RCC 7860 (cell line): ENCODE measurements at places on chromosomes 16 and 17.

GRCh38 chr17:77235370-77235941 is 94.7 kb downstream of the SEC14L1 start:
- DNase-seq = no peak

GRCh38 chr16:52456368-52456767 is 90.6 kb downstream of the TOX3 start:
- no peak for DNase-seq

GRCh38 chr17:9557161-9557755 is 18.4 kb downstream of the STX8 start:
- no peak for DNase-seq

GRCh38 chr17:57484826-57485565 is 228.7 kb downstream of the MSI2 start:
- DNase-seq = no peak

- peak; percentile 42 for DNase-seq
These were observed 147.0 kb downstream of the HS3ST4 start for GRCh38 chr16:25838724-25839186.

- peak; percentile 86 for DNase-seq
These were observed at the start of gene DCAKD for GRCh38 chr17:45051060-45051719. Gene DCAKD (minus strand): TSS chr17:45051632. CDS start chr17:45034885, 16,747 bp downstream.

GRCh38 chr17:75125984-75126383 is 5.6 kb downstream of the NT5C start:
- no peak for DNase-seq

DNA sequence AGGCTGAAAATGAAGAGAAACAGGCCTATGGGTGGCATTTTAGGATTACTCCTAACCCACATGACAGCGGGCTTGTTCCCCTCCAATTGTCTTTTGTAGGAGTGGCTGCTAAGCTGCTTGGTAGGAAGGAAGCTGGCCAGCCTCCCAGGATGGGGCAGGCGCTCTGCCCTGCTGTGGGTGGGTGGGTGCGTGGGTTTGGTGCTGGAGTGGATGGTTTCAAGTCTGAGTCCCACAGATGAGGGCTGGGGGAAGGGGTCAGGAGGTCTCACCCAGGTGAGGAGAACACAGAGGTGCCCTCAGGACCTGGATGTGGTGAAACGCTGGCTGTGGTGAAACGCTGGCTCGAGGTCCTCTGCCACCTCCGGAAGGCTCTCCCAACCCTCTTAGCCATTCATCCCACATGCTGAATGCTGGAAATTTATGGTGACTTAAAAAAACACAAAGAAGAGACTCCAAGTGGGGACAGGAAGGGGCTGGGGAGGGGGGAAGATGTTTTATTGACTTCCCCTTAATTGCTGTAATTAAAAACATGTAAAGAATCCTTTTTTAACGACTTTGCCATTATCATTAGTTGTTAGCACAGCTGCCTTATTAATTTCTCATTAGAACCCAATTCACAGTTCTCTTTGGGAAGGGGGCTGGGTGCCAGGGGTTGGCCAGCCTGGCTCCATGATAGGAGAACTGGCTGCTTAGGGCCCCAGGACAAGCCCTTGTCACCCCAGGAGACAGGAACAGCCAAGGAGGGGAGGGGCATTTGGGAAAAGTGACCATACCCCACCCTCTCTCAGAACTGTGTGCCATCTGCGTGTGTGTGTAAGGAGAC is 153.5 kb upstream of the CDC42EP4 start:
- no peak for DNase-seq

DNA sequence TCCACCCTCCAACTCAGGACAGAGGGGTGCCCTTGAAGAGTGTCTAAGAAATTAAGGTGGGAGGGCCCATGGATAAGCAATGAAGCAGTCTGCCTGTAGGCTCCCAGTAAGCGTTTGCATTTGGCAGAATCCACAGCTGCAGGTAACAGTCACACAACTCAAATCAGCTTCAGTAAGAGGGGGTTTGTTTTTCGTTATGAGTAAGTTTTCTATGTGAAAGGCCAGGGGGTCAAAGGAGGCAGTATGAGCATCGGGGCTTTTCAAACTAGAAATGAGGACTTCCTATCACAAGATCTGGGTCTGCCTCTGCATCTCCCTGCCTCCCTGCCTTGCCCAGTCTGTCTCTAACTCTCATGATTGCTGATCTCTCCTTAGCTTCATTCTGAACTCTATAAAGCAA is 128.1 kb upstream of the CCL2 start:
- DNase-seq = no peak

DNA sequence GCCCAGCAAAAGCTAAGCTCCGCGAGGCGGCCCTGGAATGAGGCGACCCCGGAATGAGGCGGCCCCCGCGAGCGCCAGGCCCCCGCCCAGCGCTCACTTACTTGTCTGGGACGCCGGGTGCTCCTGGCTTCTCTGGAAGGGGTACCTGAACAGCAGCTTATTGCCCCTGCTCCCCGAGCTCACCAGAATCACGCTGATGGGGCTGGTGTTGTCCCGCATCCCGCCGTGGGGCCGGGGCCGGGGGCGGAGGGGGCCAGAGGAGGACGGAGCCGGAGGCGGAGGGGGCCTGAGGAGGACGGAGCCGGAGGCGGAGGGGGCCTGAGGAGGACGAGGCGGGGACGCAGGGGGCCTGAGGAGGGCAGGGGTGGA is 440 bp downstream of the NPRL3 start:
- DNase-seq = no peak

DNA sequence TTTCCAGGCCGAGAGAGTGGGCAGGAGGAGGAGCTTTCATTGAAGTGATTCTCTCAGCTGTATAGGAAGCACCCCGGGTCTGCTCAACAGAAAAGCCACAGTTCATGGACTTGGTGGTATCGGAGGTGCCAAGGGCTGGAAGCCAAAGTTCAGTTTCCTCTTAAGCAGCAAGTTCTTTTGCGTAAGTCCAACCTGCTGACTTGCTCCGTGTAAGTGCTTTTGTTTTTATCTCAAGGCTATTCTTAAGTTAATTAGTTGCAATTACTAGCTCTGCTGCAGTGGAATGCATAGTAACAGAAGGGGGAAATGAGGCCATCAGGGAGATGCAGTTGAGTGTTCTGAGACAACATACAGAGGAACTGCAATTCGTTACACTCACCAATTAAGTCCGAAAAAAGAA is 44.6 kb downstream of the SMIM36 start:
- DNase-seq = no peak

- DNase-seq = no peak
These were observed 155.1 kb downstream of the RBFOX1 start for GRCh38 chr16:7487574-7488323.

- no peak for DNase-seq
These were observed 12.4 kb downstream of the LUC7L3 start for GRCh38 chr17:50731575-50732460.

- no peak for DNase-seq
These were observed 50.6 kb downstream of the HS3ST3B1 start for GRCh38 chr17:14351493-14351892.

DNA sequence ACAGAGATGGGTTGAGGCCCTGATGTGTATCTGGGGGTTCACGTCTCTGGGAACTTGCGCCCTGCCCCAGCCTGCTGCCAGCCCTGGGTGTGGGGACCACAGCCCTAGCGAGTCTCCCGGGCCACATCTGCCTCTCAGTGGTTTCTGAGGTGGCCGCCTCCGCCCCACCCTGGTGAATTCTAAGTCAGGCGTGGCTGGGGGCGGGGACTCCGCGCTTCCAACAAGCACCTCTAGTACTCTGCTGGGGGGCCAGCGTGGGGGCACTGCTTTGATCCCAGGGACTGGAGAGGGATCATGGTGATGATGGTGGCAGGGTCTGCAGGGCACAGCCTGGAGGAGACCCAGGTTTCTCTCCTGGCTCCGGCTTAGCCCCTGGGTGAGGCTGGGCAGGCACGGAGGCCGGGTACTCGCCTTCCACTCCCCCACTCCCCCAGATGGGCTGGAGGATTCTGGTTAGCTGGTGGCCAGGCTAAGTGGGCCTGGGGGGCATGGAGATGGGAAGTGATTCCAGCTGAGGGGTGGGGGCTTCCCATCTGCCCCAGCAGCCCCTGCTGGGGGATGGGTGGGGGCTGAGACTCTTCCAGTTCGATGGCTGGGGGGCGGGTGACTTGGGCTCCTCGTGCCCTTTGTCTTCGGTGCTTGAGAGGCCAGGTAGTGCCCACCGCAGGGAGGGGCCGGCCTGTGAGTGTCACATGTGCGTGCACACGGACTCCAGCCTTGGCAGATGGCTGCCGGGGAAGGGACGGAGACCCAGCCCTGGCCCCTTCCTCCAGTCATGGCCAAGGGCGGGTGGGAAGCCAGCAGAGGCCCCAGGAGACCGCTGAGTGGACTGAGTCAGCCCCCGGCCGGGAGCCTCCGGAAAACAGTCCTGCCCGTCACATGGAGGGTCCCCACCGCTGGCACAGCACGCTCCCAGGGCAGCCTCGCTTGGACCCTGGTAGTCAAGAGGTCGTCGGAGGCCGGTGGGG is 3.9 kb downstream of the GLIS2 start:
- no peak for DNase-seq

- DNase-seq = no peak
These were observed 18.4 kb upstream of the CORO6 start for GRCh38 chr17:29640981-29641642.

GRCh38 chr17:7523033-7523432 is 25.8 kb upstream of the TNFSF12 start:
- DNase-seq = no peak

DNA sequence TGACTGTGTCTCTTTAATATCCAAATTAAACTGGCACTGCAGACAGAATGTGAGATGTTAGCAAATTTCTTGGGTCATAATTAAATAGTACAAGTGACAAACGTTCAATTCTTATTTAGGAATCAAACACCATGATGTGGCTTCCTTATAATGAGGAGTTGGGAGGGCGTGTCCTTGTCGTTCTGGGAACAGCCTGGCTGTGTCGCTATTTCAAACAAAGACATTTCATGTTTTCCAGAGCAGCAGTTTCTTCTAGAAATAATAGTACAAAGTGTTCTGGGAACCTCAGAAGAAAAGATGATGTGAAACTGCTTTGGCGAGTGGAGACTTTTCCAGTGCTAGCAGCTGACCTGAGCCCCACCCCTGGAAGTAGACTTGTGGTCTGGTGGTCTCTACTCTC is 301.7 kb upstream of the N4BP1 start:
- no peak for DNase-seq

- no peak for DNase-seq
These were observed 10.1 kb downstream of the CTRB2 start for GRCh38 chr16:75196836-75197235.

GRCh38 chr16:82993926-82994325 is 367.2 kb downstream of the CDH13 start:
- DNase-seq = no peak

- no peak for DNase-seq
These were observed 26.6 kb downstream of the MRC2 start for GRCh38 chr17:62653826-62654761.

GRCh38 chr17:68576811-68577496 is 24.2 kb downstream of the FAM20A start:
- no peak for DNase-seq

GRCh38 chr16:69561901-69562300 is 3.9 kb upstream of the NFAT5 start:
- DNase-seq = no peak

DNA sequence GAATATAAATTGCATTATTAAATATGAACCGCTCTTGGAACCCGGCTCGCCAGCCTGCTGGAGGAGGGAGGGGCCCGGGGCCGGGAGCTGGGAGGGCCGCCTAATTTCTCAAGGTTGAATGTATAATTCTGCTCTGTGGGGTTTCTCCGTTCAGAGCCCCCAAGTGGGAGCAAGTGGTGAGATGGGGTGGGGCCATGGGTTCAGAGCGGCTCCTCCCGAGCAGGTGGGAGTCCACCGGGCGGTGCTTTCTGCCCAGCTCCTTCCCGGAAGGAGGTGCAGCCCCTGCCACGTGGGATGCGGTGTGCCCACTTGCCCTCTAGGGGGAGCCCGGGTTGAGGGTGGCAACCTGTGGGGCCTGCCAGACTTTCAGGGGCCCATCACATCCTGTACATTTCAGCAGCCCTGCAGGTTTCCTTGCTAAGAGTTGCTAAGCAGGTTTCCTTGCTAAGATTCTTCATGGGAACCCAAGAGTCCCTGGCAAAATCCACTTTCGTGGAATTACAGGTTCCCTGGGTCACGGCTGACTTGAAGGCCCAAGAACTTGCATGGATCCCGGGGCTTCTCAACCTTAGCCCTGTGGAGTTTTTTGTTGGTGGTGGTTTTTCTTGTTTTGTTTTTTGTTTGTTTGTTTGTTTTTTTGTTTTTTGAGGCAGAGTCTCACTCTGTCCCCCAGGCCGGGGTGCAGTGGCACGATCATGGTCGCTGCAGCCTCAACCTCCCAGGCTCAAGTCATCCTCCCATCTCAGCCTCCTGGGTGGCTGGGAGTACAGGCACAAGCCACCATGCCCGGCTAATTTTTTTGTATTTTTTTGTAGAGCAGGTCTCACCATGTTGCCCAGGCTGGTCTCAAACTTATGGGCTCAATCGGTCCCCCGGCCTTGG is 196.7 kb upstream of the GSE1 start:
- DNase-seq = no peak

- no peak for DNase-seq
These were observed 6.6 kb upstream of the HEXD start for GRCh38 chr17:82411396-82412053.

- no peak for DNase-seq
These were observed 14.4 kb downstream of the GJD3 start for GRCh38 chr17:40349895-40350688.
